Activated CD4-positive, alpha-beta T cell treated with anti-CD3 and anti-CD28 coated beads for 4 hours (primary cell): ENCODE measurements at places on chromosomes 5 and 9.

GRCh38 chr9:106479679-106480078, 383.3 kb upstream of the ZNF462 start:
- no peak for DNase-seq

DNA sequence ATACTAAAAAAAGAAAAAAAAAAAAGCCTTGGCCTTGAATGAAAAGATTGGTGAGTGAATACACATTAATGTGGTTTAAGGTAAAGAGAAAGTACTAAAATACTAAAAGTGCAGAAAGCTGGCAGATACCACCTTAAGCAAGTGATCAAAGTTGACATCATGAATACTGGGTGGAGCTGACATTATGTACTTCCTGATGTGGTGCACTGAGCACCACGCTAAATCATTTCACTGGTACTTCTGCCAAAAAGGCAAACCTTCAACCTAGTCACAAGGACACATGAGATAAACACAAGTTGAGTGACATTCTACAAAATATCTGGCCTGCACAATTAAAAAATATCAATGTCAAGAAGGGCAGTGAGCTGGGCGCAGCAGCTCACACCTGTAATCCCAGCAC, 33.8 kb upstream of the PANK3 start:
- DNase-seq, result no peak

DNA sequence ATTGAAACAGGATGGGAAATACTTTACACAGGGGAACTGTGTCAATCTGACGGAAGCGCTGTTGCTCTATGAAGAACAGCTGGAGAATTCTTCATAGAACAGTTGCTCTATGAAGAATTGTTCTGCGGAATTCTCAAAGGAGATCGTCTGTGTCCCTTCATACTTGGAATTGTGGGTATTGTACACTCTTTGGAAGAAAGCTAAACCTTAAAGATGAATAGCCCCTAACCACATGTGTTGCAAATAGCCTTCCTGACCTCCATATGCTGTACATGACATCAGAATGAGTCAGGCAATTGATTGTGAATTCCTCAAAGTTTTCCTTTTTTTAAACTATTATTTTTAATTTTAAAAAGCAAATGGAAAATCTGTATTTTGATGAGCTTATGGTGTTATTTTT, 15.6 kb downstream of the NIM1K start:
- no peak for DNase-seq

DNA sequence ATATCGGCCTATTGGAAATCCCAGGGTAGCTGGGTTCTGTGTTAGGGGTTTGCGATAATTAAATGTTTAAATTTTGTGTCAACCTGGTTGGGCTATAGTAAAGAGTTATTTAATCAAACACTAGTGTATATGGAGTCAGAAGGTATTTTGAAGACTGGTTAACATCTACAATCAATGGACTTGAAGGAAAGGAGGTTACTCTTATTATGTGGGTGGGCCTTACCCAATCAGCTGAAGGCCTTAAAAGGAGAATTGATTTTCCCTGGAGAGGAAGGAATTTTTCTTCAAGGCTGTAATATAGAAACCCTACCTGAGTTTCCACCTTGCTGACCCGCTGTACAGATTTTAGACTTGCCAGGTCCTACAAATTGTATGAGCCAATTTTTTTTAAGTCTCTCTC, 411.4 kb downstream of the IRX1 start:
- DNase-seq, result no peak

DNA sequence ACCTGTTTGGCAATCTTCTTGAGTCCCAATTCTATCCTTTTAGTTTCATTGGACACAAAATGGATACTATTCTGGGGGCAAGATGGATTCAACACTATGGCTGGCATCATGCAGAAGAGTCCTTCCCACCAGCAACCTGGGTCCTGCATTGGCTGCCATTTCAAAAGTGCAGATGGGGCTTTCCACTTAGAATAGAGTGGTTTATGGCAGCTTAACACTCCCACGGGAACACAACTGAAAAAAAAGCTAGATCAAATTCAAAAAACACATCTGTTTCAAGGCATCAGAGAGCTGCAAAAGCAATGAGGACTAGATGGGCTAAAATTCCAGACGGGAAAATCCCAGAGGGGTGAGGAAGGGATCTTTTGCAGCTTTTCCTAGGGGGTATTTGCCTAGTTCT, 11.2 kb upstream of the HMHB1 start:
- no peak for DNase-seq

DNA sequence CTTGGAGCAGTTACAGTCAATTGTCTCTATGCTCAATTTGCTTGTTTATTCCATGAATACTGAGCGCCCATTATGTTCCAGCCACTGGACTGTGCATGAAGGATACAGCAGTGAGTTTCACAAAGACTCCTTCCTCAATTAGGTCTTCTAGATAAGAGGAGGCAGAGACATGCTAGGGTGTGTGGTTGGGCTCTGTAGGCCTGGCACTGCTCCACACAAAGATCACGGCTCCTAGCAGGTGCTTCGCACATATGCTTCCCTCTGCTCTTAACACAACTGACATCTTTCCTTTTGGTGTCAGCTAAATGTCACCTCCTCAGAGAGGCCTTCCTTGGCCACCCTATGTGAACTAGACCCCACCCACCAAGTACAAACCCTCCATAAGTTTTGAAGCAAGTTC, 10.9 kb downstream of the IL12B start:
- no peak for DNase-seq

DNA sequence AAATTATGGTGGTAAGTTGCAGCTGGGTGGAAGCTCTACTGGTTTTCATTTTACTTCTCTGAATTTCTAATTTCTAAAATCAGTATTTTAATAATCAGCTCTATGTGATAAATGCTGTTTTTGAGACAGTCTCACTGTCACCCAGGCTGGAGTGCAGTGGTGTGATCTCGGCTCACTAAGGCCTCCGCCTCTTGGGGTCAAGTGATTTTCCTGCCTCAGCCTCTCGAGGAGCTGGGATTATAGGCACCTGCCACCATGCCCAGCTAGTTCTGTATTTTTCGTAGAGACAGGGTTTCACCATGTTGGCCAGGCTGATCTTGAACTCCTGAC, 1.5 kb upstream of the RALGDS start:
- DNase-seq, result no peak

GRCh38 chr5:161966564-161966963, 101.0 kb upstream of the GABRG2 start:
- no peak for DNase-seq
